Stimulated activated CD4-positive, alpha-beta T cell treated with anti-CD3 and anti-CD28 coated beads, Interleukin-1b, Interleukin-23, amount 100 ng/mL, for 4 hours (primary cell): ENCODE measurements at places on chromosomes 7 and 10.

GRCh38 chr7:1158203-1159126 lies 1.5 kb downstream of the ZFAND2A start:
- no peak for DNase-seq

GRCh38 chr7:26376175-26376917 lies 84.7 kb downstream of the SNX10 start:
- DNase-seq, result no peak

DNA sequence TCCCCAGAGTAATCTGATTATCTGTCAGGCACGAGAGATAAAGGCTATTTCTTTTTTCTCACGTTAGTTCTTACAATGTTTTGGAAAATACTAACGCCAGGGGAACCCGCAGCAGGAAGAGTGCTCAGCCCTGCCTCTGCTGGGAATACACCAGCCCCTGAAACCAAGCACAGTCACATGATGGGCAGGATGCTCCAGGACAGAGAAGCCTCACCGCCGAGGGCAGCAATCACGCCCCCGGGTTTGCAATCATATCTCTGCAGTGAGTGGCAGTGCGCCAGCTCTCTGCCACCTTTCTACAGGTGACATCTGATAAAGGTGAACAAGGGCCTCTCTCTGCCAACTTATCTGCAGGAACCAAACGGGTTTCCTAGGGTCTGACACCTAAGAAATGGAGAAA lies 39.8 kb downstream of the BRI3 start:
- DNase-seq, result no peak

DNA sequence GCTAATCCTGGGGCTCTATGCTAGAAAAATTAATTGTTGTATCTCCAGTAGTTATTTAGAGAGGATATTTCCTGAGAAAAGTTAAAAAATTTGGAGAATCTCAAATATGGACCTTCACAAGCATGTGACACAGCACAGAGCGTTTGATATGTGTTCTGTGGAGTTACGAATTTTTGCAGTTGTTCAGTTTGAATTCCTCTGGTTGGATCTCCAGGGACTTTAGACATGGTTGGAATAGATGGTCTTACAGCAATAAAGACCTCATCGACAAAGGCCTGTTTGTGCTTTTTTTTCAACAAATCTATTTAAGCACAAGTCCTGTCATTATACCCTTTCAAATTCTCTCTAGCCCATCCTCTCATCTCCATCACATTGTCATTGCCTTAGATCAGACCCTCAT lies 138.0 kb downstream of the TES start:
- no peak for DNase-seq

DNA sequence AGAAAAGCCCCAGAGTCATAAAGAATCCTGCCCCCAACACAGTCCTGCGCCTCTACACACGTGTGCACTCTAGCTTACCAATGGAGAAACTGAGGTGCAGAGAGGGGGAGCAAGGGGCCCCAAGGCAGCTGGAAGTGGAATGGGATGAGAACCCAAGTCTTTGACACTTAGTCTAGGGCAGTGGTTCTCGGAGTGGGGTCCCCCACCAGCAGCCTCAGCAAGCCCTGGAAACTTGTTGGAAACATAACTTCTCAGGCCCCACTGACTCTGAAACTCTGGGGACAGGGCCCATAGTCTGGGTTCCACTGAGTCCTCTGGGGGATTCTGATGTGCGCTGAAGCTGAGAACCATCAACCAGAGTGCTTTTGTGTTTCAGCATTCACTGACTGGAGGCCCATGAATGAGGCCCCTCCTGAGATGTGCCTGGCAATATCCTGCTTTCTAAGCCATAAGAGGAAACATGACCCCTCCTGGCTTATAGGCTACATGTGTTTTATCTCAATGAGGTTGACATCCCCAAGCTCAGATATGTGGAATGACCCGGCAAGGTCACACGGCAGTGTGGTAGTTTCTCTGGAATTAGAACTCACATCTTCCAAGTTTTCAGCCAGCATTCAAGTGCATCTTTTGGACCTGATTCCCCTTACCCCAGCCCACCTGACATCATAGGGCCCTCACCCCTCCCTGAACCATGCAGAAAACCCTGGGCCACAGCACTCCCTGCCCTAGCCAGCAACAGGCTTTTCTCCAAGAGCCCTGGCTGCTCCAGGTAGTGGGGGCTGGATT lies 147.3 kb upstream of the PCBD1 start:
- no peak for DNase-seq

DNA sequence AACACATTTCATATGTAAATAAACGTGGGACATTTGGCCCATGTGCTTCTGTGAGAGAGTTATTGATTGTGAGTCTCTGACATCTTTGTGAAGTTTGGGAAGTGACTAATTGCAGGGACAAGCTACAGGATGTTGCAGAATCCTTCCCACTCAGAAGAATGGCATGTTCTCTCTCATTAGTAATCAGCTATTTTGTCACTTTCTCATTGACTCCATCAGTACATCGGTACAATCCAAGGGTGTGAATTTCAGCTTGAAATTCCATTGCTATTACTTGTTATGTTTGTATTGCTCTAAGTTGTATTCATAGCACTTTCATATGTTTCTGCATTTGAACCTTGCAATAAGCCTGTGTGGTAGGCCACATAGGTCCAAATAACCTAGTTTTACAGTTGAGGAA lies 100.0 kb upstream of the KCNMA1 start:
- no peak for DNase-seq

GRCh38 chr10:122102869-122103525 lies 114.0 kb downstream of the TACC2 start:
- DNase-seq, result no peak

- no peak for DNase-seq
These were observed 65.6 kb downstream of the COL26A1 start for GRCh38 chr7:101428093-101428866.

- no peak for DNase-seq
These were observed 13.9 kb downstream of the EIF4H start for GRCh38 chr7:74187915-74188675.

- no peak for DNase-seq
These were observed 259.1 kb downstream of the FGFR2 start for GRCh38 chr10:121339114-121339513.

DNA sequence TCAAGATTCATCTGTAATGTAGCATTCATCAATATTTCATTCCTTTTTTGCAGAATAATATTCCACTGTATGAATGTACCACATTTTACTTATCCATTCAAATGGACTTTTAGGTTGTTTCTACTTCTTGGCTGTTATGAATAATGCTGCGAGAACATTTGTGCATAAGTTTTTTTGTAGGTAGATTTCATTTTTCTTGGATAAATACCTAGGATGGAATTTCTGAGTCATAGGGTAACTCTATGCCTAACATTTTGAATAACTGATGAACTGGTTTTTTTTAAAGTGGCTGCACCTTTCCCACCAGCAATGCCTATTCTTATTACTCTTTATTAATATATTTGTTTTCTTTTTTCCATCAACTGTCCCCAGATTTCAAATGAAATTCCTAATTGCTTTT lies 9.1 kb upstream of the XPNPEP1 start:
- DNase-seq, result no peak

- DNase-seq, result no peak
These were observed 3.3 kb downstream of the LBX1 start for GRCh38 chr10:101225846-101226421.

DNA sequence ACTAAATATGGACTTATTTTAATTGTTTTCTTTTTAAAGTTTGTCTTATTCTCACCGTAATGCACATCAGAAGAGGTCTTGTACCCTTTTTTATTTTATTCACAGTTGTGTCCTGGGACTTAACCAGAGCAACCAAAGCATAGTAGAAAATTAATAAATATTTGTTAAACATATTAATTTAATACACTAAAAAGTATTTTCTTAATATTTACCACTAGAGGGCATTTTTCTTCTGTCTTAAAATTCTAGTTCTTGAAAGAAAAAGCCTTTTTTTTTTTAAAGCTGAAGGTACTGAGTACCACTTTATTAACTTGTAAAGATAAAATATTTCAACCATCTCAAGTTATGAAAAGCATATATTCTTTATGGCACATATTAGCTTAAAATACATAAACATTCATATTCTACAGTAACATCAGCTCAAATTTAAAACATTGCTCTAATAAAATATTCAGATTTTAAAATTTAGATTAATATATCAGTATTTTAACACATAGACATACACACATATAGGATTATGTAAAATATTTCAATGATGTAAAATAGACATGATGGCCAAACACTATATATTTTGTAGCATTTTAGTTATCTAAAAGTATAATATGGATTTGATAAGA lies 260.4 kb downstream of the SEMA3A start:
- DNase-seq, result no peak

DNA sequence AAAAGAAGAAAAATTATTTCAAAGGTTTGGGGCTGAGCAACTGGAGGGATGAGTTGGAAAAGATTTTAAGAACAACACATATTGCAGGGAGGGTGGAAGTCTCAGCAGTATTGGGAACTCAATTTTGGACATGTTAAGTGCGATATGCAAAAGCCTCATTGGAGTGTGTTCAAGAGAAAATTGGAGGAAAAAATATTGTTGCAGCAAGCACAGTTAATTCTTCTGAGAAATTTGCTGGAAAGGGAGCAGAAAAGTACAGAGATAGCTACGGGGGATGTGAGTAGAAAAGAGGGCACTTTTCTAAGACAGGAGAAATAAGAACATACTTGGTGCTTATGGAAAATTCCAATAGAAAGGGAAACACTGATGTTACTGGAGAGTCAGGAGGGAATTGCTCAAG lies 59.8 kb upstream of the MAGI2 start:
- no peak for DNase-seq

GRCh38 chr7:25549271-25549921 lies 321.1 kb upstream of the NPVF start:
- no peak for DNase-seq

- DNase-seq, result no peak
These were observed 825.4 kb downstream of the SORCS3 start for GRCh38 chr10:105466521-105466920.

DNA sequence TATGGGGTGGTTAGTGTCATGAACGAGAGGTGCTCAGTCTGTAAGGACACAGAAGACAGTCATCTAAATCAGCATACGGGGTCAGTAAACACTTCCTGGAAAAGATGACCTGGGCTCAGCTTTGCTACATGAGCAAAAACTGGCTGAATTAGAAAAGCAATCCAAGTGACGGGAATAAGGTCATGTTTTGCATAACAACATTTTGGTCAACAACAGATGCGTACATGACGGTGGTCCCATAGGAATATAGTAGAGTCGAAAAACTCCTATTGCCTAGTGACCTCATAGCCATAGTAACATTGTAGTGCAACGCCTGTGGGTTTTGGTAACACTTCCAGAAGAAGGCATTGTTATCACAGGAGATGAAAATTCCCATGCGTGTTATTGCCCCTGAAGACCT lies 92.9 kb downstream of the CTNNA3 start:
- no peak for DNase-seq

GRCh38 chr10:85647741-85648140 lies 718.9 kb downstream of the GRID1 start:
- DNase-seq, result no peak

DNA sequence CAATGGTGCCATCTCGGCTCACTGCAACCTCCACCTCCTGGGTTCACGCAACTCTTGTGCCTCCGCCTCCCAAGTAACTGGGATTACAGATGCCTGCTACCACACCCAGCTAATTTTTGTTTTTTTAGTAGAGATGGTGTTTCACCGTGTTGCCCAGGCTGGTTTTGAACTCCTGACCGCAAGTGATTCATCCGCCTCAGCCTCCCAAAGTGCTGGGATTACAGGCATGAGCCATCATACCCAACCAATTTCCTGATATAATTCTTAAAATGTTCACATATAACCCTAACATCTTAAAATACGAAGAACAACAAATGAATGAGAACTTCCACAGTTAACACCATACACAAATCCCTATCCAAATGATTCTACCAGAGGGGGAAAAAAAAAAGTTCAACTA lies 31.2 kb downstream of the BAIAP2L1 start:
- DNase-seq, result no peak

DNA sequence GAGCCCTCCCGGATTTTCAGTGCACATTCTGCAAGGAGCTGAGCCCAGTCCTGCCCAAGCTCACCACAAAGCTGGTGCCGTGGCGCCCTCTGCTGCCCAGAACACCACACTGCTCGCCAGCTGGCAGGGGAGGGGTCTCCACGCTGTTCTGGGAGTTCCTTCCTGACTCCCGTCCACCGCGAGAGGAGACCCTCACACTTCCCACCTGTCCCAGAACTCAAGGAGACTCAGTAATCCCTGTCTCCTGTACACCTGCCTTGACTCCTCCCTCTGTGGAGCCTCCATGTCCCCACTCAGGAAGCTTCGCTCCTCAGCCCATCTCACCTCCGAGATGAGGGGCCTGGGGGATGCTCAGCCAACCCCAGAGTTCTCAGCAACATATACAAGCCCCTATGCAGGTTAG lies 11.3 kb downstream of the C10orf105 start:
- DNase-seq, result peak; percentile 57

DNA sequence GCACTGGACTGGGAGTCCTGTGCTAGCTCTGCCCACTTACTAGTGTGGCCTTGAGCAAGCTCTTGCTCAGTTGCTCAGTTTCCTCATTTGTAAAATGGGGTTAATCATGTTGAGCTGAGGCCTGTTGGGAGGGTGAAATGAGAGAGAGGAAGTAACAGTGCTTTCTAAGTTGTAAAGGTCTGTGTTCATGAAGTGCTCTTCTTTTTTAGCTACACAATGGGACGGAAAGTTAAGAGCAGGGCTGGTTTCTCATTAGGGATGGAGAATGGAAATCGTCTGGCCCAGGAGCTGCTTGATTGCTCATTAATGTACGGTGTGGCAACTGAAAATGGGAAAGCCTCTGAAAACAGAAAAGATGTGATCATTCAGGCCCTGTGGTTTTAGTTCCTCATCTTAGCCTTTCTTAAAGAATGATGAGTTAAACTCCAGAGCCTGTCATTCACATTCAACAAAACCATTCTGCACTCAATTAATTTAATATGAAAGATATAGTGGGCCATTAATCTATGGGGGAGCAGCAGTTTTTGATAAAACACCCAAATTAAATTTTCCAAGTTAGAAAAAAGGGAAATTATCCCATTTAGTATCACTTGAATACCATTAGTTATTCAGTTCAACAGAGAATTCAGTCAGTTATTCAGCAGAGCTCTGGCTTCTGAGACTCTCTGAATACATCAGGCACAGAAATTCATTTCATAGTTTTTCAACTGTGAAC lies 60.5 kb downstream of the SH2D4B start:
- no peak for DNase-seq

DNA sequence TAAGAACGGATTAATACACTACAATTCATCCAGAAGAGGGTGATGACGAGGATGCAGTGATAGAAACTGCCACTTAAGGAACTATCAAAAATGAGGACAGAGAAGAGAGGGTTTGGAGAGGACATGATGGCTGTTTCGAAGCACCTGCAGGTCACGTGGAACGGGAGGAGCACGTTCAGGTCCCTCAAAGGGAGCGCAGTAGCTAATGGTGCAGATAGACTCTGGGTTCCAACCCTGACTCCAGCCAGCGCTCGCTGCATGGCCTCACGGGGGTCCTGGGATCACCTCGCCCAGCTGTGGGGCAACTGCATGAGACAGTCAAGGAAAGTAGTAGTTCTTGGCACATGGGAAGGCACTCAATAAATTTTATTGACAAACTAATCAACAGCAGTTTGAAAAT lies 208.6 kb upstream of the RNF32 start:
- no peak for DNase-seq

GRCh38 chr10:118838364-118838763 lies 83.6 kb upstream of the CACUL1 start:
- DNase-seq, result no peak
